Hepatic stellate cell (primary cell): ENCODE measurements at places on chromosomes 11 and 22.

- DNase-seq: peak; percentile 37
Observed at GRCh38 chr11:102240502-102240901, 76.8 kb upstream of the BIRC3 start.

- peak; percentile 82 for DNase-seq
Observed at GRCh38 chr11:3091846-3092602, 34.8 kb upstream of the CARS1 start.

DNA sequence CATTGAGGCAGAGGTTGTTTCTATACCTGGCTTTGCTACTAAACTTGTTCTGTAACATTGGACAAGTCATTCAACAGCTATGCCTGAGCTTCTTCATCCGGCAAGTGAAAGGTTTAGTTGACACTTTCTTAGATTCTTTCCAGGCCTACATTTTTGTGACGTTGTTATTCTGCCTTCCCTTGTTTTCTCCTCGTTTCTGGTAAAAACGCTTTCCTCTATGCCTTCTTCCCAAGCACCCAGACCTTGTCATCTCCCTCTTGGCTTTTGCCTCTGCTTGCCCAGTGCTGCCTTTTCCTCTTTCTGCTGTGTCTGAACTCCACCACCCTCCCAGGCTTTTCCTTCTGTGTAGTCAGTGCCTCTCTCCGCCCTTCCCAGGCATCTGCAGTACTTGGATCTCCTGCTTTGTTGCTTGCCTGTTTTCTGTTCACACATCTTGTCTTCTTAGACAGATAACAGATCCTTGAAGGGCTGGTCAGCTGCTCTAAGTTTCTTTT is 1.4 kb upstream of the AMOTL1 start:
- no peak for DNase-seq

GRCh38 chr11:67045314-67045713 is 11.3 kb upstream of the RHOD start:
- DNase-seq: peak; percentile 93

DNA sequence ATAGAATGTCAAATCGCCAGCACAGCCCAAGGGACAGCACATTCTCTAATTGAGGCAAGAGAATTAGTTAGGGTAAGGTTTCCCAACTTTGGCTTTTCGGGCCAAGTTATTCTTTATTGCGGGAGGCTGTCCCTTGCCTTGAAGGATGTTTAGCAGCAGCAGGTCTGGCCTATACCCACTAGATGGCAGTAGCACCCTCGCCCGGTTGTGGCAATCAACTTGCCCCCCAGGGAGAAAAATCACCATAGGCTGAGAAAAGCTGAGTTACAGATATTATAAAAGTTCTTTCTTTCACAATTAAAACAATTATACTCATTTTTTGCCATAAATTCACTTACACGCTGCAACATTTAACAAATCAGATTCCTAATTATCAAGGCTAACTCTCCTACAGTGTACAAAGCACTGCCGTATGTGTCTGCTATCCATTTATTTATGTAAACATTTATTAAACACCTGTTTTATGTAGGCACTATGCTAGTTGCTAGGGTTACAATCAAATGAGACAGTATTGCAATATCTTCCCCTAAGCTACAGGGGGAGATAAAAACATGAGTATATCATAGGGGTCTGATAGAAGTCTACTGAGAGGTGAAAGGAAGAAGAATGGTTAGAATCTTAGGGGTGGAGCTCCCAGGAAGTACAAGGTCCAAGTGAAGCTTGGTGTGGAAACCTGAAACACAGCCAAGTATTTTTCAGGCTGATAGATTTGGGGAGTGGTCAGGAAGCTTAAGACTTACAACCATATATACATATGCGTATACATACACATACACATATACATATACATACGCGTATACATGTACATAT is 452.3 kb downstream of the RAB38 start:
- peak; percentile 4 for DNase-seq
